CD4-positive, alpha-beta T cell treated with Interleukin-21 for 1 hour (primary cell): ENCODE measurements at places on chromosomes 7 and 10.
A peak's percentile ranks its signal among the peaks of the same experiment; 100 is the strongest.

DNA sequence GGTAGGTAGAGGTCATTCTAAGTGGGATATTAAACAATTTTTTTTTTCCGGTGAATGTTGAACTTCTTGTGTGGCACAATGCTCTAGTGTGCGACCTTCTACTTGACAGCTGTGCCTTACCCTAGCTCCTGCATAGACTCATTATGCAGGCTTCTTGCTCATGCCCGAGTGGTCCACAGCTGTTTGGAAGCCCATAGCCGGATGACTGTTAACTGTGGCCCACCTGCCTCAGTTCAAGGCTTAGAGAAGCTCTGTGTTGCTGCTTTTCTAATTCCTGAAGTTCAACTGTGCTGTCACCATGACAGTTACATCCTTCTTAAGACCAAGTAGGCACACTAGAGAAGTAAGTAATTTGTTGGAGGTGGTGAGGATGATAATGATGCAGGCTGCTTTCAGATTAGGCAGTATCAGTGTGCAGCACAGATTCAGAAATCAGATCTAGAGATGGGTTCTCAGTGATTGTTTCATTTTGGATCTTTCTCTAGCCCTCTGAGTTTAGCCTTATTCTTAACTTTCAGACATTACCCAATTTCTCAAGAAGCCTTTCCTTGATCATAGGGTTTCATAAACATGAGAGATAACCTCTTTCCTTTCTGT, 278.4 kb downstream of the PHF14 start:
- DNase-seq: no peak

DNA sequence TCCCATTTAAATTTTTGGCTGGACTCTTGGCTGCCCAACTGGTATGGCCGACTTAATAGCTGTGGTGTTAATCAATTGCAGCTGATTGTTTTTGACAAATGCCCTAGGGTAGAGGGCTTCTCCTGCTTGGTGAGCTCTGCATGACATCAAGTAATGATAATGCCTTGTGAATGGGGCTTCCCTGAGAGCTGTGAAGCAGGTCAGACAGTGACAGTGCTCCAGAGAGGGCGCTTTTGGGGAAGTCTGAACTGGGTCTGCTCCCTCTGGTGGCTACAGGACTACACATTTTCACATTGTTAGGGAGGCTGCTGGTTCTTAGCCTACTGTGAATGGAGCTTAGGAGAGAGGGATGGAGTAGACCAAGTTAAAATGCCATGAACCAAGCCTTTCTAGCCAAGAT, 98.8 kb downstream of the SDK1 start:
- no peak for DNase-seq

- no peak for DNase-seq
Measured at GRCh38 chr10:31656851-31657433, 271.7 kb downstream of the ARHGAP12 start.

DNA sequence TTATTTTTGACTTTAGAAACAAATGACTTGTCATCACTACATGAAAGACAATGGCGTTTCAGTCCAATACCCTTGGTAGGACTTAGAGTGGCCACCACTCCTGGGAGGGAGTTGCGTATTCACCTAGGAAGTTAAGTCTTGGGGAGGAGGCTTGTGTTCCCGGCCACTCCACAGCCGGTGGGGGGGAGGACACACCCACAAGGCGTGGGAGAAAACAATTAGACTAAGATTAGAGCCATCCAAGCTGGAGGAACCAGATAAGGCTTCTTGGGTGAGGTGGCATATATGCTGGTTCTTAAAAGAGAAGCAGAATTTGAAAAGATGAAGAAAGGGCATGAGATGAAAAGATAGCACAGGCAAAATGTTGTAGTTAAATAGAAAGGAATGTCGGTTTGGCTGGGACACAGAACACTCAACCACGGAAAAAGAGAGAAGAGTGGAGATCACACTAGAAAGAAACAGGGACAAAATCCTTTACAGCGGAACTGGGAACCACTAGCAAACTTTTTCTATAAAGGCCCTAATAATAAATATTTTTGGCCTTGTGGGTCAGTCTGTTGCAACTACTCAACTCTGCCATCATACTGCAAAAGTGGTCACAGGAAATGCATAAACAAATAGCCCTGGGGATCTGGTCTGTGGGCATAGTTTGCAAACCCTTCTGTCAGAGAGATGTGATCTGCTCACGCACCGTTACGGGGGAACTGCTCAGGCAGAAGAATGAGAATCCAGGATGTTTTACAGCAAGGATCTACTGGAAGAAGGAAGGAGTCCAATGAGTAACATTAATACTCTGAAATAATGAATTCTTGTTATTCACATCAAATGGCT, 651.8 kb downstream of the PARD3 start:
- DNase-seq: no peak

DNA sequence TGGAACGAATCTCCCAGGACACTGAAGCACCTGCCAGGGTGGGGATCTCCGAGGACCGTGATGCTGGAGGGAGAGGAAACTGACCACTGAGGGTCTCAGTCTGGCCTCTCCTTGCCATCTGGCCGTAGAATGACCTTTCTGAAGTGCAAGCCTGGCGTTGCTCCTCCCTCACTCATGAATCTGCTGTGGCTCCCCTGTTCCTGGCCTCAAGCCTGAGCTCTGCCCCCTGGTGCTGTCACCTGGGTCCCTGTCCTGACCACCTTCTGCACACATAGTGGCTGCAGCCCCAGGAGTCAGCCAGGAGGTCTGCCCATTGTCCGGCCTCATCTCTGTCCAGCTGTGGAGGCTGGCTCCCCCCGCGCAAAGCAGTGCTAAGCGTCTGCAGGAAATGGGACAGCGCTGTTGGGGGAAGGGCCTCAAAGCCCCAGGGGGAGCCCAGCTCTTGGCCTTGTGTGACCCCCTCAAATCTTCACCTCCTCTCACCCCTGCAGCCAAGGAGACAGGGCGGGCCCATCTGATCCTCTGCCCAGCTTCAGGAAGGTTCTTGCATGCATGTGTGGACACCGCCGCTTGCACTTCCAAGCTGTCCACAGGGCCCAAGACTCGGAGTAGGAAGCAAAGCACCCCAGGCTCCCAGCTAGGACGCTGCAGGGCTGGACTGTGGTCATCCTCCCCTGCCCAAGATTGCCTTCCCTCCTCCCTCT, 65.7 kb downstream of the MYL10 start:
- DNase-seq: no peak

GRCh38 chr10:35270100-35270499, 66.2 kb upstream of the CCNY start:
- no peak for DNase-seq

GRCh38 chr10:63437116-63437949, 28.4 kb downstream of the JMJD1C start:
- DNase-seq: no peak

GRCh38 chr10:14822879-14823755, 14.7 kb downstream of the CDNF start:
- peak; percentile 63 for DNase-seq

GRCh38 chr10:119638982-119639381, 12.2 kb upstream of the BAG3 start:
- no peak for DNase-seq
